Hematopoietic multipotent progenitor cell treated with erythropoietin and hydrocortisone succinate and interleukin-3 and kit ligand, for 6 days (in vitro differentiated cells): ENCODE measurements at places on chromosomes 5 and 9.

GRCh38 chr5:149680810-149681221 lies 49.3 kb upstream of the PPARGC1B start:
- peak; percentile 60 for DNase-seq

DNA sequence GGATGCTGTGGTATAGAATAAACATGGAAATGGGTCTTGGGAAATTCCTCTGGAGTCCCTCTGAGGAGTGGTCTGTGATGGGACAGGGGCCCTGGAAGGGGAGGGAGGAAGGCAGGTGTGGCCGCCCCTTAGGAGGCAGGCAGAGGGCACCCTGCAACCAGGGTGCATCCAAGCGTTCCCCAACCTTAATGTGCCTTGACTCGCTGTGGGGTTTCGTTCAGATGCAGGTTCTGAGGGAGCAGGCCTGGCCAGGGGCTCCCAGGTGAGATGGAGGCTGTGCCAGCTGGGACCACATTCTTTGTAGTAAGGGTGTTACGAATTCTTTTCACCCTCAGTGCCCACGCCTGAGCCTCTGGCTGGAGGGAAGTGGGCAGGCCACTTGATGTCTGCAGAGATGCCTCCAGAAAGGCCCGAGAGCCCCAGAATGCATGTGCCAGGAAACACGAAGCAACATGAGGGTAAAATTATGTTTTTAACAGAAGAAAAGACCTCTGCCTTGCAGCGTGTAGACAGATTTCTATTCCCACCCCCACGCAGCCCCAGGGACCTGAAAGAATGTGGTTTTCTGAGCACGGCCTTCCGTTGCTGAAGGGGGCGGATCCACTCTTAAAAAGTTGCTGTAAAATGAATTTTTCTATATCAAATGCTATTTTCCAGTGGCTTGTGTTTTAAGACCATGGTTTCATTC lies 150.4 kb upstream of the IER5L start:
- no peak for DNase-seq

GRCh38 chr5:156879665-156880285 lies 29.7 kb downstream of the PPP1R2B start:
- DNase-seq: no peak

DNA sequence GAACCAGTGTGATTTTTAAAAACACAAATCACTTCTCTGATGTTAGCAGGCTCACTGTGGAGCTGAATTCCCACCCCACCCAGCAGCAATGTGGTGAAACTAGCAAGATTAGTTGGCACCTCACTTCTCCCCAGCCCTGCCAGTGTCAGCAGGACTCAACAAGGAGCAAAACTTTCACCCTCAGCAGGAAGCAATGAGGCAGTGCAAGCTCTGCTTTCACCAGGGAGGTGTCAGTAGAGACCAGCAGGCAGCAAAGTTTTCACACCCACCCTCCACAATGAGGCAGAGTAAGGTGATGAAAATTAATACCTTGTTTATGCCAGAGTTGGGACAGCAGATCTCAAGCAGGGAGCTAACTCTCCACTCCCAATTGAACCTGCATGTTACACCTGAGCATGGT lies 565.0 kb downstream of the CETN3 start:
- DNase-seq: no peak

DNA sequence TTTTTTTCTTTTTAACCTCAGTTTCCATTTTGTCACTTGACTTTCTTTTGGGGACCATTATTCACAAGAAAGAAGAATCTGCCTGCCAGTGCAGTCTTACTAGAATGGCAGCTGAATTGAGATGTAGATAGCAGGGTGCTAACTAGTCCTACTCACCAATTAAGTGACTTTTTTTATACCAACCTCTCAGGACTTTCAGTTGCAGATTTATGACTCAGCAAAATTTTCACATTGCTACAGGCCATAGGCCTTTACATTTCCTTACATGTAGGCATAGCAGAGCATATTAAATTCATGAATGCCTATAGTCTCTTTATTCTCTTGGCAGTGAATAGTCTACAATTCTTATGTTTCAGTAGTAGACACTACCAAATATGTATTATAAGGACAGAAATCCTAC lies 54.0 kb upstream of the FKTN start:
- DNase-seq: peak; percentile 50

GRCh38 chr9:109385499-109385898 lies 64.6 kb upstream of the EPB41L4B start:
- no peak for DNase-seq

GRCh38 chr5:119059740-119060255 lies 11.1 kb upstream of the DMXL1 start:
- DNase-seq: peak; percentile 96

GRCh38 chr5:135484674-135485086 lies 32.5 kb upstream of the TIFAB start:
- no peak for DNase-seq
